ENCODE measurements at places on chromosomes 6 and 20.
A peak's percentile ranks its signal among the peaks of the same experiment; 100 is the strongest.

DNA sequence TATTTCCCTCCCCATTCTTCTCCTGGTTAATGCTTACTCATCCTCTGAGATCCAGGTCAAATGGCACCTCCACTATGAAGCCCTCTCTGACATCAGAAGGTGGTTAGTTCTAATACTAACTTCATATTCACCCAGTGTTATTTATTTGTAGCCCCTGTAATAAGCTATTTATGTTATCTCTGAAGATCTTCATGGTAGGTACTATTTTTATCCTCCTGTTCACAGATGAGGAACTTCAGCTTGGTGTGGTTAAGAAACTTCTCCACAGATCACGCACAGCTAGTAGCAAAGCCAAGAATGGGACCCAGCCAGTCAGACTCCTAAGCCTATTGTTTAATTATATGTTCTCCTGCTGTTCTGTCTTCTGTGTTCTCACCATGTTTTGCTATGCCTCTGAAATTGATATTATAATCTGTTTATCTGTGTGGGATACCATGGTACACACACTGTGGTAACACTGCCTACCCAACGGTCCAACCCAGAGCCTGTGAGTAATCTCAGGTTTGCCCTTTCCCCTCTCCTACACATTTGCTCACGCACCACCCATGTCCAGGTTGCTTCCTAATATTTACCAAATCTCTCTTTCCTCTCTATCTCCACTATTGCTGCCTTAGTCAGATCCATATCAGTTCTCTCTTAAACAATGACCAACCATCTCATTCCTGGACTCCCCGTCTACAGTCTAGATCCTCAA lies 98.4 kb downstream of the IPCEF1 start:
- DNase-seq, result no peak

DNA sequence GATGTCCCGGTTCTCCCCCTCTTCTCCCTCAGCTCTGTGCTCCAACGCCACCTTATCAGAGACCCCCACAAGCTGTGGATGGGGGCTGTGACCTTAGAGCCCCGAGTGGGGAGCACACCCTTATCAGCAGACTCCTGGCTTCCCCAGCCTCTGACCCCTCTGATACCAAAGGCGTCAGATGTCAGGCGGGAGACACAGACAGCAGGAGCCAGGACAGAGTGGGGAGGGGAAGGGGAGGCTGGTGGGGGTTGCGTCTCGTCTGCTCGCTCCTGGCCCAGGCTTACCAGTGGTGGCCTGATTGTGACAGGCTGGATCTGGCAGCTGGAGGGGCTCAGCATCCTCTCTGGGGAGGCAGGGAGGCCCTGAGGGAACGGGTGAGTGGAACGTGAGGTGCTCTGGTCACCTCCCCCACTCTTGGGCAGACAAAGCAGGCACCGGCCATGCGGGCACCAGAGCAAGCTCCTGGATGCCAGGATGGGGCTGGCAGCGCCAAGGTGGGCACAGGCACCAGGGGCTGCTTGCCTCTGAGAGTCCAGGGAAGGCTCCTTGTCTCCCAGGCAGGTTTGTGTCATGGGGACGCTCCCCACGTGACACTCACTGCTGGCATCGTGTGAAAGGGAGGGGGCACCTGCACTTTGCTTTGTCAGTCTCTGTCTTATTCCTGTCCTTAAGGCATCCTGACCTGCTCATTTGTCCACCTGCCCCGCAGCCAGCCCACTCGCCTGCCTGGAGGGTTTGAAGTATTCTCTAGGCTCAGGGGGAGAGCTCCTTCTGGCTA lies 27.8 kb upstream of the GATA5 start:
- DNase-seq, result no peak

DNA sequence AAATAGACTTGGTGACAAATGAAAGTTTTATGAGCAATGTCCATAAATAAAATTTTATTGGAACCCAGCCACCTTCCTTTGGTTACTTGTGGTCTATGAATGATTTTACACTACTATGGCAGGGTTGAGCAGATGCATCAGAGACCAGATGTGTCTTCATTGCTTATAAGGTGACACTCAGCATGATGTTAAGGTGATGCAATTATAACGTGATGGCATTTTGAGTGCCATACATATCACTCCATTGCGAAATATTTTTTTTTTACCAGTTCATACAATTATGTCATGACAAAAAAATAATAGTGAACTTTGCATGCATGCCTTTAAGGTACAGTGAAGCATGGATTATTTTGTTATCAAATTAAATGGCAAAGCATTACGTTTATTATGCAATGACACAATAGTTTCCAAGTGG lies 96.0 kb downstream of the ADTRP start:
- DNase-seq, result peak; percentile 49

- no peak for DNase-seq
Observed at GRCh38 chr6:38033442-38033982, 214.0 kb downstream of the ZFAND3 start.

GRCh38 chr6:2942914-2943563 lies 28.3 kb downstream of the SERPINB6 start:
- DNase-seq, result no peak

DNA sequence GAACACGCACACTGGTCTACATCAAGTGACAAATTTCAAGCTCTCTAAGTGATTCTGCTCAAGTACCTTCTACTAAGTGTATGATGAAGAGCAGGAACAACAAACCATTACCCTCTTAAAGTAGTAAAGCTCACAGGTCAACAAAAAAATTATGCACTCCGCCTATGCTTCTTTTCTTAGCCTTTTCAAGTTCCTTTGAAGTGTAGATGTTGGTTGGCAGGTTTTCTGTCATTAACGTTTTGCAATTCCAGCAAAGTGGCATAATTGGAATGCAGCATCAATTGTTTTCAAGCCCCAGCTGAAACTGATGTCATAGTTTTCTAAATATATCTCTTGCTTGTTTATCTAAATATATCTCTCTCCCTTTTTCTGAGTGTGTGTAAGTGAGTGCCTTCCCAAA lies 396.9 kb upstream of the EYS start:
- DNase-seq, result no peak

GRCh38 chr6:13304580-13305260 lies 23.6 kb downstream of the TBC1D7 start:
- DNase-seq, result no peak

- DNase-seq, result no peak
Observed at GRCh38 chr20:49862607-49863200, 50.1 kb downstream of the SLC9A8 start.

DNA sequence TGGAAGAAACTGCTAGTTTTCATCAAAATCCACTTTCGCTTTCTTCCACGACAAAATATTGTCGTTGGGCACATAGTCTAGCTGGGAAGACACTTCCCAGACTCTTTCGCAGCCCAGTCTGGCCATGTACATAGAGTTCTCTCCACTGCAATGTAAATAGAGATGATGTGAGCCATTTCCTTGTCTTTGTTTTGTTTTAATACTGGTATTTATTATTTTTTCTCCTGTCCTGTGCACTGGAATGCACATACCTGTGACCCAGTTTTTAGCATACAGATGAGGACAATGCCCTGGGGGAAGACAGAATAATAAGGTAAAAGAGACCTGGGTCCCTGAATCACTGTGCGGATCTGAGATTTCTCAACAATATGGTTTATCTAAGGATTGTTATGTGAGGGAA lies 149.5 kb upstream of the BMP5 start:
- peak; percentile 44 for DNase-seq

DNA sequence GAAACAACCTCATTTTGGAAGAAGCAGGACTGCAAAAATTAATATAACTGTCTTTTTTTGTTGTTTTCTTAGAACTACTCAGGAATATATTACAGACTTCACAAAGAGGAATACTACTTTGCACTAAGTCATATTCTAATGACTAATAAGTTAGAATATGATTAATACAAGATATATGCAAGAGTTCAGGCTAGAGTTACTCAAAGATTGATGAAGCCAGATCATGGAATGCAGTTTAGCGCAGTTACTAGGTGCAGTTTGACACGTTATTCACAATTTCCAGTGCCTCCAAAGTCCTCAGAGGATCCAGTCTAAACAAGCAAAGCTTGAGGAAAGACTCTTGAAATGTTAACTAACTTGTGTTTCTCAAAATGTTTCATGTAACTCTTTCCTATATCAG lies 1.2 kb upstream of the MYCT1 start:
- peak; percentile 50 for DNase-seq

DNA sequence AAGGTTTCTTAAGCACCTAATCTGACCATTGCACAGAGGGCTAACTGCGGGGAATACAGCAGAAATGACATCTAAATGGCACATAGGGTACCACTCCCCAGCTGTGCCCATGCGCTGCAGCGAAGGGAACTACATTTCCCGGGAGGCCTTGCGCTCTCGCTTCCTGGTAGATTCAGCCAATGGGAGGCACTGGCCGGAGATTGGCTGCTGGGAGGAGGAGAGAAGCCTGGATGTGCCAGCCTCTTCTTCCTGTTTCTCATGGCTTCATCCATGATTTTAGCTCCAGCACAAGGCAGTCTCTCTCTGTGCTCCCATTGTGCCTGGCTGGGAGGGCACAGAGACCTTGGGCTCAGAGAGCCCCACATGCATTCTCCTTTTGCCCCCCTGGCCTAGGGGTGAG lies 101.7 kb upstream of the FOXA2 start:
- DNase-seq, result peak; percentile 37

- peak; percentile 73 for DNase-seq
Observed at GRCh38 chr20:59149678-59150504, 13.7 kb upstream of the ZNF831 start.

GRCh38 chr6:158095031-158095430 lies 73.0 kb downstream of the SERAC1 start:
- DNase-seq, result peak; percentile 33

- no peak for DNase-seq
Observed at GRCh38 chr20:18133962-18134361, 3.7 kb upstream of the KAT14 start.

- no peak for DNase-seq
Observed at GRCh38 chr6:31725502-31726350, 2.6 kb downstream of the MPIG6B start.

GRCh38 chr6:149925253-149925973 lies 2.5 kb upstream of the RAET1G start:
- DNase-seq, result peak; percentile 24

- DNase-seq, result peak; percentile 72
Observed at GRCh38 chr6:132298344-132298949, 102.8 kb downstream of the MOXD1 start.

DNA sequence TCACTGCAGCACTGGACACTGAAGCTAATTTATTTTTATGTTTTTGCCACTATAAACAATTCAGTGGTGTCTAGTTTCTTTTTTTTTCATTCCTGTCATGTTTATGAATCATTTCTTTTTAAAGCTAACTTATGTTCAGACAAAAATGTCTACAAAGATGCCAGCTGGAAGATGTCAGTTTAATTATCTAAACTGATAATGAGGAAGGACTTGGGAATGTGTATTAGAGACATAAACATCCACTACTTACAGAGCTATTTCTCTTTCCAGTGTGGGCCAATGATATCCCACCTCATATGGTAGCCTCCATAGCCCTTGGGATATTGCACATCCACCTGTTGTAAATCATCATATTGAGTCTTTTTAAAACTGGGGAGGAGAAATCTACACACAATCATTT lies 132.1 kb upstream of the FAM184A start:
- DNase-seq, result no peak
